ENCODE measurements at places on chromosomes 1 and 21. TPM values are rescaled to one million over a fixed set of nuclear protein-coding genes. Genes with fewer than 3 reads are reported as not detected.

ACTN2 gene
- not detected for polyA plus RNA-seq

- no peak overlapping the region for H3K27ac ChIP-seq
- no peaks in the 10 kb centered on the region for H3K36me3 ChIP-seq
- H3K27me3 ChIP-seq, result no peaks in the 10 kb centered on the region
- no peak overlapping the region for H3K4me3 ChIP-seq
Measured at GRCh38 chr1:240706150-240706935, 94.4 kb upstream of the GREM2 start.

AUNIP gene
- polyA plus RNA-seq, result not detected

LIN28A gene
- not detected for polyA plus RNA-seq

GRCh38 chr1:239262538-239262937 lies 123.8 kb upstream of the CHRM3 start:
- no peaks in the 10 kb centered on the region for H3K36me3 ChIP-seq
- DNase-seq, result no peak
- H3K4me3 ChIP-seq, result no peak overlapping the region
- no peaks in the 10 kb centered on the region for H3K4me1 ChIP-seq
- H3K27ac ChIP-seq, result no peak overlapping the region
- H3K27me3 ChIP-seq, result no peaks in the 10 kb centered on the region

GRCh38 chr1:57788313-57788712 lies 364.5 kb upstream of the DAB1 start:
- H3K4me1 ChIP-seq, result no peaks in the 10 kb centered on the region
- no peak overlapping the region for H3K4me3 ChIP-seq
- DNase-seq, result no peak

SEC16B gene
- not detected for polyA plus RNA-seq

DNA sequence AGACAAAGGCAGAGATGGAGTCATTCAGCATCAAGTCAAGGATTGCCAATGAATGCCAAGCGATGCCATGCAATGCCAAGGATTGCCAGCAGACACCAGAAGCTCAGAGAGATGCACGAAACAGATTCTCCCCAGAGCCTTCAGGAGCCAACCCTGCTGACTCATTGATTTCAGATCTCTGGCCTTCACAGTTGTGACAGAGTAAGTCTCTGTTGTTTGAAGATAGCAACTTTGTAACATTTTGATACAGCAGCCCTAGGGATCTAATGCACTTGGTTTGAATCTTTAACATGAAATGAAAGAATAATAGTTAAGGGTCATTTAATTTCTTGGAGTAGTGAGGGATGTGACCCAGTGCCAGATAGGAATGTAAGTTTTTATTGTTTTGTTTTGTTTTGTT lies 287.4 kb upstream of the RUNX1 start:
- H3K27me3 ChIP-seq, result peaks cover 9% of the 10 kb centered on the region
- H3K27ac ChIP-seq, result no peak overlapping the region
- H3K36me3 ChIP-seq, result no peaks in the 10 kb centered on the region
- H3K4me1 ChIP-seq, result no peaks in the 10 kb centered on the region
- H3K4me3 ChIP-seq, result no peak overlapping the region
- DNase-seq, result no peak

DNA sequence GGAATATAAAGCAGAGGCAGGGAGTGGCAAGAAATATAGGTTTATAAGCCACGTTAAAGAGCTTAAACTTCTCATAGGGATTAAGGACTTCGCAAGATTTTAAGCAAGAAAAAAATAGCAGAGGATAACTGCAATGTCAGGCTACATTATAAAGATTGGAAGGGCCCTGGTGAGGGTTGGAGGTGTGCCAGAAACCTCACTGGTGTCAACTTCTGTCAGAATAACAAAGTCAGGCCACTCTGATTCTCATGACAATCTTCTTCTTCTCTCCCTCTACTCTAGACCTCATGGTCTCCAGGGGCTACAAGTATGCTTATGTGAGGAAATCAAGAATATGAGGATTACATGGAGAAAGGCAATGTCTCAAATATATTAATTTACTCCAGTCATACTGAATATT lies 32.6 kb upstream of the FMO2 start:
- H3K4me1 ChIP-seq, result no peaks in the 10 kb centered on the region
- H3K27me3 ChIP-seq, result no peaks in the 10 kb centered on the region
- DNase-seq, result no peak

MLLT11 gene
- polyA plus RNA-seq, result 2.9 TPM

TCHHL1 gene
- not detected for polyA plus RNA-seq

- DNase-seq, result no peak
- H3K4me3 ChIP-seq, result no peak overlapping the region
- peaks cover 11% of the 10 kb centered on the region for H3K4me1 ChIP-seq
- no peak overlapping the region for H3K27ac ChIP-seq
- no peaks in the 10 kb centered on the region for H3K36me3 ChIP-seq
Measured at GRCh38 chr21:33067457-33067856, 2.5 kb upstream of the OLIG1 start.

HLX gene
- 0.92 TPM for polyA plus RNA-seq

- no peaks in the 10 kb centered on the region for H3K36me3 ChIP-seq
- peaks cover 4% of the 10 kb centered on the region for H3K27me3 ChIP-seq
- DNase-seq, result no peak
- no peak overlapping the region for H3K4me3 ChIP-seq
- no peaks in the 10 kb centered on the region for H3K4me1 ChIP-seq
Measured at GRCh38 chr1:213320191-213320870, 269.3 kb downstream of the RPS6KC1 start.

LRRC3 gene
- 2.0 TPM for polyA plus RNA-seq

PTAFR gene
- polyA plus RNA-seq, result 5.8 TPM

DNA sequence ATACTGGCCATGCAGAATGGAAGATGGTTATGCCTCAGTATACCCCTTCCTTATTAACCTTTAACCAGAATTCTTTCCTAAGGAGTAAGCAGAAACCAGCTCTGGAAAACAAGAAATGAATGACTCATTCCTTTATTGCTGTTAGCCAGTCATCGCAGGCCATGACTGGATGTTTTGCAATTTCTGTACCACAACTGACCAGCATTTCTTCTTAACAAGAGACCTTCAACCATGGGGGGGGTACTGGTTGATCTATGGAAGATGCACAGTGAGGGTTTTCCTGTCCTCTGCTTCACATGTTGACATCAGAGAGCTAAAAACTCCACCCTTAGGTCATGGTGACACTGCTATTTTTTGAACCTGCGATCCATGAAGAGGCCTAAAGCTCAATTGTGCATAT lies 28.0 kb upstream of the RNF2 start:
- no peak overlapping the region for H3K4me3 ChIP-seq
- DNase-seq, result no peak
- peaks cover 5% of the 10 kb centered on the region for H3K4me1 ChIP-seq
- no peaks in the 10 kb centered on the region for H3K36me3 ChIP-seq
- no peak overlapping the region for H3K27ac ChIP-seq
- peaks cover 9% of the 10 kb centered on the region for H3K27me3 ChIP-seq

SPTA1 gene
- polyA plus RNA-seq, result not detected

DNA sequence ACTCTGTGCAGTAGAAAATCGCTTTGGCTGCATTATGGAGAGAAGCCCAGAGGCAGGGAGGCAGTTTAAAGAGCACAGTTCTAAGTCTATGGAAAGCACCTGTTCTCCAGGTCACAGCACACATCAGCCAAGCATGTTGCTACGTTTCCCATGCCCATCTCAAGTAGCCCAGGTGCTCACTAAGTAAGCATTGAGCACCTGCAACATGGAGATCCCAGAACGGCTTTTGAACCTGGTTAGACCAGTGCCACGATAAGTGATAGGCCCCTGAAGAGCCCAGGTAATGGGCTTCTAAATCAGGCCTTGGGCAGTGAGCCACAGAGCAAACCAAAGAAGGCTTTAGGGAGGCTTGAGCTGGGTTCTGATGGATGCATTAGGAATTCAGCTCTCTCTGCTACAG lies 186.2 kb downstream of the C1orf94 start:
- H3K27ac ChIP-seq, result no peak overlapping the region
- no peaks in the 10 kb centered on the region for H3K36me3 ChIP-seq
- H3K27me3 ChIP-seq, result peaks cover 13% of the 10 kb centered on the region
- no peaks in the 10 kb centered on the region for H3K4me1 ChIP-seq
- no peak overlapping the region for H3K4me3 ChIP-seq
- no peak for DNase-seq

DNA sequence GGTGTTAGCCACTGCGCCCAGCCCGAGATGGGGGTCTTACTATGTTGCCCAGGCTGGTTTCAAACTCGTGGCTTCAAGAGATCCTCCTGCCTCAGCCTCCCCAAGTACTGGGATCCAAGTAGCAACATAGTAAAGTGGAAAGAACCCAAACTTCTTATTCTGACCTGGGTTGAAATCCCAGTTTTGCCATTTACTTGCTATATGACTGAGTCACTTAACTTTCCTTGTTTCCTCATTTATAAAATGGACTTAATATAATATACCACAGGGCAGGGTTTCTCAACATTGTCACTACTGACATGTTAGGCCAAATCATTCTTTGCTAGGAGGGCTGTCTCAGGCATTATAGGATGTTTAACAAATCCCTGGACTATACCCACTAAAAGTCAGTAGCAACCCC lies 6.7 kb downstream of the PFDN2 start:
- no peaks in the 10 kb centered on the region for H3K27me3 ChIP-seq
- peaks cover 31% of the 10 kb centered on the region for H3K4me1 ChIP-seq
- peak overlapping the region; percentile 90 for H3K27ac ChIP-seq
- H3K4me3 ChIP-seq, result no peak overlapping the region
- DNase-seq, result no peak

FAM20B gene
- polyA plus RNA-seq, result 9.2 TPM

CFHR2 gene
- not detected for polyA plus RNA-seq

- H3K4me1 ChIP-seq, result no peaks in the 10 kb centered on the region
- peaks cover 24% of the 10 kb centered on the region for H3K27me3 ChIP-seq
- no peak overlapping the region for H3K27ac ChIP-seq
- H3K36me3 ChIP-seq, result no peaks in the 10 kb centered on the region
- H3K4me3 ChIP-seq, result no peak overlapping the region
Measured at GRCh38 chr1:219945795-219946194, 17.4 kb upstream of the SLC30A10 start.

GRCh38 chr1:180358649-180359048 lies 128.6 kb downstream of the LHX4 start:
- H3K4me3 ChIP-seq, result no peak overlapping the region
- no peaks in the 10 kb centered on the region for H3K27me3 ChIP-seq
- H3K36me3 ChIP-seq, result no peaks in the 10 kb centered on the region
- H3K4me1 ChIP-seq, result peaks cover 6% of the 10 kb centered on the region

SRRM1 gene
- 135 TPM for polyA plus RNA-seq

- peak overlapping the region; percentile 99 for H3K27ac ChIP-seq
- peaks cover 65% of the 10 kb centered on the region for H3K4me1 ChIP-seq
- H3K36me3 ChIP-seq, result no peaks in the 10 kb centered on the region
- H3K27me3 ChIP-seq, result no peaks in the 10 kb centered on the region
- peak; percentile 85 for DNase-seq
- H3K4me3 ChIP-seq, result peak overlapping the region; percentile 93
Measured at GRCh38 chr21:42063571-42064521, 7.3 kb upstream of the UMODL1 start.

OR10J1 gene
- polyA plus RNA-seq, result not detected

DNA sequence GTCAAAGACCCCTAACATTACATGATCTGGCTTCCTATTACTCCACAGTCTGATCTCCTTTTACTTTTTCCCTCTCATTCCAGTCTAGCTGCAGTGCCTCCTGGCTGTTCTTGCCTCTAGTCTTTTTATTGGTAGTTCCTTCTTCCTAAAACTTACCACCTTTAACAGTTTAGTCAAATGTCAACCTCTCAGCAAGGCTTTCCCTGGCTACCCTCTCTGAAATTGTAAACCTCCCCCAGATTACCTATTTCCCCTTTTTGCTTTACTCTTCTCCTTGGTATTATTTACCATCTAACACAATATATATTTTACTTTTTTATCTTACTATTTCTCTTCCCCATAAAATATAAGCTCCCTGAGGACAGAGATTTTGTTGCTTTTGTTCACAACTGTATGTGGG lies 129.6 kb downstream of the CLEC20A start:
- DNase-seq, result no peak
- H3K4me3 ChIP-seq, result no peak overlapping the region
- no peak overlapping the region for H3K27ac ChIP-seq
- no peaks in the 10 kb centered on the region for H3K4me1 ChIP-seq
- no peaks in the 10 kb centered on the region for H3K27me3 ChIP-seq
